T47D (cell line): ENCODE measurements at places on chromosomes 6 and 20.

DNA sequence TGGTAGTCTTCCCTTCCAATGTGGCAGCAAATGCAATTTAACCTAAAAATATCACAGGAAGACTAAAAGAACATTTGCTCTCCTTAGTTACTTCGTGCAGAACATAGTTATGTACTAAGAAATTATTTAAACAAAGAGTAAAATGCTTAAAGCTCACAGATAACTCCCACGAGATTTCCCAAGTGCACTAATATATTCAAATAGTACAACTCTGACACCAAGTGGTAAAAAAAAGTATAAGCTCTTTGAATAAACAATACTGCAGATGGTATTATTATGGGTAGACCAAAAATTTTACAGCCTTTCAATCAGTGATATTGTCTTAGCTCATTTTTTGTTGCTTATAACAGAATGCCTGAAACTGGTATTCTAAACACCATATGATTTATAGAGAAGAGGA lies 52.8 kb upstream of the FILIP1 start:
- DNase-seq, result no peak

GRCh38 chr6:21961226-21961625 lies 335.6 kb downstream of the PRL start:
- DNase-seq, result no peak

DNA sequence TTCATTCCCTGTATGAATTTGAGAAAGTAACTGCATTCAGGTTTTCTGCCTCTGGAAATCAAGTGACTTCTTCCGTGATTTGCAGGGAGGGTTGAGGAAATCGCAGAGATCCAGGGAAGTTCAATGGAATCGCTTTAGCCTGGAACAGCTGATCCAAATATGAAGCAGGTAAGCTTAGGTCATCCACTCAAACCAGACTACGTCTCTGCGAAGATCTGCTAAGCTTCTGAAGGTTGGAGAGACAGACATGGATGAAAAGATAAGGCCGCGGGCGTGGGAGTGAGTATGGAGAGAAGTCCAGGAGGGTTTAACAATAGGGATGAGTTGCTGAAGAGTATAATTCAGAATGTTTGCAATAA lies 34.2 kb upstream of the BTN3A2 start:
- DNase-seq, result no peak

DNA sequence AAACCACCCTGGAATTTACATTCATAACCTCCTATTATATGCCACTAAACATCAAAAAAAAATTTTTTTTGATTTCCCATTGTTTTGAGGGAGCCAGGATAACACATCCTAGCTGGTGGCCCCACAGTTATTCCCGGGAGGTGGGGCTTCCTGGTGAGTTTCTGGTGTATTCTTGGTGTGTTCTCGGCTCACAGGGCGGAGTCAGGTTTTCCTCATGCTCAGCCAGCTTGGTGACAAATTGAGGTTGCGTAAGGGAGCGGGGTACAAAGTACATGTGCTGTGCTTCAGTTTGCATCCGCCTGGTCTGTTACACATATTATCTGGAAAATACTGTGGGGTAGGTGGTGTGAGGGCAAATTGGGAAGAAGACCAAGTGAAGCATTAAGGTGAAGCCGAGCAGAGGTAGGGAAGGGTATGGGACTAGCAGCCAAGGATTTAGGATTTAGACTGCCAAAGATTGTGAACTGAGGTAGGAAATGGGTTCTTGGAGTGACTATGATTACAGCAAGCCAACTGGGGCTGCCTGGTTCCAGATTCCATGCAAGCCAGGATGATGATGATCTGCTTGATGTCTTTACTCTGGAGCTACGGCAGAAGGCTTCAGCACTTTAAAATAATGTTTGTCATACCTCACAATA lies 46.2 kb upstream of the EEF1A1 start:
- no peak for DNase-seq

GRCh38 chr6:118644007-118644406 lies 7.4 kb downstream of the CEP85L start:
- no peak for DNase-seq

DNA sequence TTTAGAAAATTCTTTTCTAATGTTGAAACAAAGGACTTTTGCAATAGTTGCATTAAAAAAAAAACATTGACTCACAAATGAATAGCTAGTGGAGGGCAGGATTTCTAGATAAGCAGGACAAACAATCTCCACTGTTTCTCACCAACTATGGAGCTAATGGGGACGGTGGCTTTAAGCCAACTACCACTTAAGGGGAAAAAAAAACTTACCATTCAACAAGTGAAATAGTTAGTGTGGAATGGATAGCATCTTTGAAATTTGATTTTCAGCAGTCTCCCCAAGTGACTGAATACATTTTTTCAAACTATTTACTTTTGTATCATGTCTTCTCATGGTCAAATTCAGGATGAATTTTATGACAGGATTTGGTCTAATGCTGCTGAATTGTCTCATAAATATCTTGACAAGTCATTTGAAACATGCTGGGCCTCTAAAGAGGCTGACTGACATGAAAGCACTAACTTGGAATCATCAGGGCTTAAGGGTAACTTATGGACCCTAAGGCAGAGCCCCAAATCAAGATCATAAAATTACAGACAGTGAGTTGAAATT lies 100.5 kb downstream of the EYA4 start:
- DNase-seq, result no peak
